ENCODE measurements at places on chromosomes 5 and 9. TPM values are rescaled to one million over a fixed set of nuclear protein-coding genes. Genes with fewer than 3 reads are reported as not detected.

Gene CDH10
- not detected for total RNA-seq

Gene KIF20A
- total RNA-seq: 81.9 TPM

Gene GFI1B
- not detected for total RNA-seq

Gene C9orf152
- not detected for total RNA-seq

Gene PLCXD3
- total RNA-seq: not detected

Gene SLC22A5
- total RNA-seq: 3.1 TPM

Gene SPATA31D4
- total RNA-seq: not detected

Gene GLIPR2
- total RNA-seq: 8.0 TPM

GRCh38 chr9:125393426-125393825 lies 131.8 kb downstream of the GAPVD1 start:
- H3K4me3 ChIP-seq: no peak overlapping the region
- no peaks in the 10 kb centered on the region for H3K4me1 ChIP-seq
- H3K36me3 ChIP-seq: no peaks in the 10 kb centered on the region
- no peak for DNase-seq

DNA sequence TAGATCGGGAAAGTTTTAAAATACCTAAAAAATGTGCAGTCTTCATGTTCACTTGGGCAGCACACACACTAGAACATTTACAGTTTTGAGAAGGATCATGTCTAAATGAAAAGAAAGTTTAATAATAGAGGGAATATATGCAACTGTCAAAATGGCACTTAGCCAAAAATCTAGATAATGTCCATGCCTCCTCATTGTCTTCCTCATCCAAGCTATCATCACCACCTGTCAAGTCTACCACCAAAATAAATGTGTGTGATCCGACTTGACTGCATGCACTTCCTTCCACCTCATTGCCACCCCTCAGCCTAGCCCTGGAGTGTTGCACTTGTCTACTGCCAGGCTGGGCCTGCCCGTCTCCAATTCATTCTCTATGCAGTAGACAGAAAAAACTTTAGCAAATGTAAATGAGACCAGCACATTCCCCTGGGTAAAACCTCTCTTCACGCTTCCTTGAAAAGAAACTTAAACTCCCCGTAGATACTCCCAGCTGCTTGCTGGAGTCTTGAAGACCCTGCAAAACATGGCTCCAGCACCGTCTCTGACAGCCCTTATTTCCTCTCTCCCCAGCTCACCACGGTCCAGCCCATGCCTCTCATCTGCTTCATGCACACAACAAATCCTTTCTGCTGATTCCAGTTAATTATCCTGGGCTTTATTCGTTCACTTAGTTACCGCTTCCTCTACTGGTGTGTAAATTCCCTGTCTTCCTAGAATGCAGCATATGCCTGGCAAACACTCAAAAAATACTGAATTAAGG lies 66.9 kb downstream of the FANCC start:
- H3K27me3 ChIP-seq: no peaks in the 10 kb centered on the region
- H3K4me3 ChIP-seq: no peak overlapping the region
- H3K4me1 ChIP-seq: no peaks in the 10 kb centered on the region
- H3K27ac ChIP-seq: no peak overlapping the region
- H3K36me3 ChIP-seq: peaks cover 15% of the 10 kb centered on the region
- DNase-seq: no peak

DNA sequence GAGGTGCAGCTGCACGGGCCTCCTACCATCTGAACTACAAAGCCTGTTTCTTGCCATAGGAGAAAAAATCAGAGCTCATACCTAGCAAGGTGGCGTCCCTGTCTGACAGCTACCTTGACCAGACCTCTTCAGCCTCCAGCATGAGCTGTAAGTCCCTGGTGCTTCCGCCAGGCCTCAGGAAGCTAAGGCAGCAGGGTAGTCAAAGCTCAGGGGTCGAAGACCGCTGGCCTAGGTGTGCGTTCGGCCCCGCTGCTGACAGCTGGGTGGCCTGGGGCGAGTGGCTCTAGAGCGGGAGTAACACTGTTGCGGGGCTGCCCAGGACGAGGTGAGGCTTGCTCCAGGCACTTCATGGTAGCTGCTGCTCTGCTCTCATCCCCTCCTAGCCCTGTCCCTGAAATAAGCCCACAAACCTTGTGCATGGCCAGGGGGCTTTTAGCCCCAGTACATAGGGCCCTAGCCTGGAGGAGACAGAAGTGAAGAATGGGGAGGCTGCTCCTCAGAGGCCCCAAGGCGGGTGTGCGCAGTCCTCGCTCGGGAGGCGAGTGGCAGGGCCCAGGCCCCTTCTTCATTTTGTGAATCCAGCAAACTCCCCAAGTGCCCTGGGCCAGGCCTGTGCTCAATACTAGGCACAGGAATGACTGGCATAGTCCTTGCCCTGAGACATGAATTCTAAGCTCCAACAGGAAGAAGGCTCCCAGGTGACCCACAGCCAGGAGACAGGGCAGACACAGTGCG lies 5.4 kb downstream of the TOR2A start:
- H3K4me1 ChIP-seq: peaks cover 8% of the 10 kb centered on the region
- no peak for DNase-seq
- H3K4me3 ChIP-seq: no peak overlapping the region
- no peak overlapping the region for H3K27ac ChIP-seq
- no peaks in the 10 kb centered on the region for H3K36me3 ChIP-seq

- no peak for DNase-seq
- H3K4me3 ChIP-seq: no peak overlapping the region
- no peaks in the 10 kb centered on the region for H3K4me1 ChIP-seq
Observed at GRCh38 chr5:103340717-103341388, 82.3 kb downstream of the MACIR start.

- no peak overlapping the region for H3K27ac ChIP-seq
- H3K27me3 ChIP-seq: peaks cover 14% of the 10 kb centered on the region
- no peaks in the 10 kb centered on the region for H3K4me1 ChIP-seq
- no peaks in the 10 kb centered on the region for H3K36me3 ChIP-seq
- DNase-seq: no peak
Observed at GRCh38 chr9:75657015-75657414, 233.5 kb upstream of the PCSK5 start.

DNA sequence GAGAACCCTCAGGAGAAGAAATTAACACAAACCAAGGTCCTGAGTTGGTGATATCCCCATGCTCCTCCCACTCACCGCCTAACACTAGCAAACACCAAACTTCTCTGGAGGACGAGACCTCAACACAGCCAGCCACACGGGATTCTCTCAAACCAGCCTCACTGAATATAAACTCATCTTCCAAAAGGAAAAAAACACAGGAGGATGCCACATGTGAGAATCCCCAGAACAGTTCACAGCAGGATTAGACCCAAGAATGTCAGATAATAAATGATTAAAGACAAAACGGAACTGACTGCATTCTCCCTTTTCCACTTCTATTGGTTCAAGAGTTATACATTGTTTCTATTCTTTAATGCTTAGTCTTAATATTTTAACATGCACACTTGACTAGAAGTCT lies 89.2 kb downstream of the LPAR1 start:
- no peak overlapping the region for H3K4me3 ChIP-seq
- H3K27me3 ChIP-seq: no peaks in the 10 kb centered on the region
- H3K27ac ChIP-seq: no peak overlapping the region
- H3K36me3 ChIP-seq: no peaks in the 10 kb centered on the region

DNA sequence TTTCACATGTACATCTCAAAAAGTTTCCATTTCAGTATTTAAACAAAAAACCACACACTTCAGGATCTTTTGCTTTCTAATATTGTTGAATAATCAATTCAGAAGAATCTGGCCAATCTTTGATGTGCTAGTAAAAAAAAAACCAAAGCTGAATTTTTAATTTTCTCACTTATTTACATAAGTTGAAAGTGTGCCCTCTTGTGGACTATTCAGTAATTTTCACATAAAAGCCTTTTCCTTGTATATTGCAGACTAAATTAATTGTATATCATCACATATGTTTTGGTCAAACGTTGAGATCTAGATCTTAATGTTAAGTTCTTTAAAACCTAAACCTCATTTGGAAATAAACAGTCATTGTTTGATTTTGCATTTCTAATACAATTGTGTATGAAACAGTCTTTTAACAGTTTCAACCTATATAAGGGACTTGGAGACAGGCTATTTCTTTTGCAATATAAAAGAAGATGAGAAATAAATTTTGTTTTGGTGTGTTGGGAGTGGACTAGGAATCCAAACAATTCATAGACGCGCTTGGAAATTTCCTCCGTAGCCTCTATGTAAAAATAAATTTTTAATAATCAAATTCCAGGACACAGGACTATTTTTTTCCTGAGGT lies 68.1 kb downstream of the NIPBL start:
- H3K4me1 ChIP-seq: peaks cover 49% of the 10 kb centered on the region
- no peak overlapping the region for H3K27ac ChIP-seq
- H3K4me3 ChIP-seq: no peak overlapping the region

DNA sequence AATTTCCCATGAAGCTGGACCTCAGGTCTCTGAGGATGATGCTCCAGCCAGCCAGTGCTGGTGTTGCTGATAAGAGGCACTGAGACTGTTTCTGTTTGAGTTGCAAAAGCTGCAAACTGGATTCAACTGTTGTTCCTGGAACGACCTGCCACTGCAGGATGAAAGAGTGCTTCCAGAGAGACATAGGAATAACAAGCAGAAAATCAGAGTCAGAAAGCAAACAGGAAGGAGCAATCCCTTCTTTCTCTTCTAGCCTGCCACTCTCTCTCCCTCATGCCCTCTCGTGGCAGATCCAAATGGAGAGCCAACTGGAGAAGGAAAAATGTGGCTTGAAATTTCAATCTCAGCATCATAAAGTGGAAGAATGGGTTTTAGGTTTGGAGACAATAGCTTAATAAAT lies 110.4 kb downstream of the STARD4 start:
- H3K4me3 ChIP-seq: no peak overlapping the region
- no peaks in the 10 kb centered on the region for H3K27me3 ChIP-seq

DNA sequence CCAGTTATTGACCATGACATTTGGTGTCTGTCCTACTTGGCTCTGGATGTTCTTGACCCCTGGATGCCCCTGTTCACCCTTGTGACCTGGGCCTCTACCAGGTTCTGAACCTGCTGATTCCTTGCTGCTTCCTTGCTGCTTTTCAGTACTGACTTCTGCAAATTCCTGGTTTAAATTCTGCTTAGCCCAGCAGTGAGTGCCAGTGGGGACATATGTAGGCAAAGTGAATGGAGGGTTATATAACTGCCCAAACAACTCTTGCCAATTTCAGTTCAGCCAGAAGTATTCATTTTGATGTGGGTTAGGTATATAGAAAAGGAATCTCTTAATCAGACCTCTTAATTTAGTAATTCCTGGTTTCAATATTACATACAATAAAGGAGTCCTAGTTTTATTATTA lies 220.6 kb downstream of the TAF11L14 start:
- H3K4me3 ChIP-seq: no peak overlapping the region
- no peaks in the 10 kb centered on the region for H3K27me3 ChIP-seq
- no peaks in the 10 kb centered on the region for H3K36me3 ChIP-seq
- no peaks in the 10 kb centered on the region for H3K4me1 ChIP-seq
- H3K27ac ChIP-seq: no peak overlapping the region
- DNase-seq: no peak

DNA sequence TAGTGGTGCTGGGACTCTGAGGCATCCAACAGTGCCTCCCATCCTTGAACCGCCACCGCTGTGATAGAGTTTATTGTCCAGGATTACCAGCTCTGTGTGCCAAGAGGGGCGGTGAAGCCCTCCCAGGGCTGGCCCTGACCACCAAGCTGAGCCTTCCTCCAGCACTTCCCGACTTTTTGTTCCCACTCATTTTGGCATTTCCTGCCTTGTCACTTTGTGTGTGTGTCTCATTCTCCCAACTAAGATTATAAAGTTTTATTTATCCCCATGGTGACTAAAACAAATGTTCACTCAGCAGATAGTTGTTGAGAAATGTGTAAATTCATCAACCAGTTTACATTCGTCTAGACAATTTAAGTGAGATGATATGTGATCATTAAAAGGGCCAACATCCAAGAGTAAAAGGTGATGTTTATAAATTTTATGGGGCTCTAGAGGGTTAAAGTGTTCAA lies 2.5 kb downstream of the F2R start:
- no peaks in the 10 kb centered on the region for H3K36me3 ChIP-seq
- peaks cover 42% of the 10 kb centered on the region for H3K27me3 ChIP-seq
- H3K4me1 ChIP-seq: peaks cover 16% of the 10 kb centered on the region
- no peak overlapping the region for H3K27ac ChIP-seq
- DNase-seq: no peak
- H3K4me3 ChIP-seq: no peak overlapping the region

DNA sequence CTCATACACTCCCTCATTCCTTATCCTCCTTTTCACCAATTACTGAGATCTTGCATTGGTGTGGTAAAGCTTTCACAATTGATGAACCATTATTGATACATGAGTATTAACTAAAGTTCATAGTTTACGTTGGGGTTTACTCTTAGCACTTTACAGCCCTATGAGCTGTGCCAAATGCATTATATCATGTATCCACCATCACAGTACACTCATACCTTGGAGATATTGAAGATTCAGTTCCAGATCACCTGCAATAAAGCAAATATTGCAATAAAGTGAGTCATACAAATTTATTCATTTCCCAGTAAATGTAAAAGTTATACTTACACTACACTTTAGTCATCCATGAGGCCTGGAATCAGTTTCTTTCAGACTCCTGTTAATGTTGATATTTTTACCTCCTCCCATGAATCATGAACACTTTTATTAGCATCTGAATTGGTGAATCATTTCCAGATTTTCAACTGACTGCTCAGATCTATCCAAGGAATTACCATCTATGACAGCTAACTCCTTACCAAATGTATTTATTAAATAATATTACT lies 546.6 kb upstream of the PTPRD start:
- H3K4me1 ChIP-seq: no peaks in the 10 kb centered on the region
- H3K27ac ChIP-seq: no peak overlapping the region
- no peak overlapping the region for H3K4me3 ChIP-seq
- DNase-seq: no peak

DNA sequence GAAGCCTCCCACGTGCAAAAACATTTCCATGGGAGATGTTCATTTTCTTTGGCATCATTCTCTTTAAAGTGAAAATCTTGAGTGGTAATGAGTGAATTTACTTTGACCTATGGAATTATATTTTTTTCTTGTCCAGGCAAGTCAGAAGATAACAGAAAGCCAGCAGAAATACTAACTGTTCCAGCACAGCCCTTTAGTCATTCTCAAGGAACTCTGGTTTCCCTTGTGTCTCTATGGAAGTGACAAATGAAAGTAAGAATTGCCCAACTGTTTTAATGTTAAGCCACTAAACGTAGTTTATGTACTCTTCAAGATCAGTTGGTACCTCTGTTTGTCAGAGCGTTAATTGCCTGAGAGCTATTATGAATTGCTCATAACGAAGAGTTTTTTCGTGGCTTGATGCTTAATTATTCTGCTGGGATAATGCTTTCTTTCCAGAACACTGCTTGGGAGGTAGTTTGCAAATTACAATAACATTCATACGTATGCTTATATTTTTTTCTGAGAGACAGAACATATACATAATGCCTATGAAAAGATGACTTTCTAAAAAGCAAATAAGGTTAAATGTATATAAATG lies 84.5 kb upstream of the CER1 start:
- H3K36me3 ChIP-seq: no peaks in the 10 kb centered on the region
- H3K4me1 ChIP-seq: no peaks in the 10 kb centered on the region
- no peak overlapping the region for H3K27ac ChIP-seq
- no peak for DNase-seq

DNA sequence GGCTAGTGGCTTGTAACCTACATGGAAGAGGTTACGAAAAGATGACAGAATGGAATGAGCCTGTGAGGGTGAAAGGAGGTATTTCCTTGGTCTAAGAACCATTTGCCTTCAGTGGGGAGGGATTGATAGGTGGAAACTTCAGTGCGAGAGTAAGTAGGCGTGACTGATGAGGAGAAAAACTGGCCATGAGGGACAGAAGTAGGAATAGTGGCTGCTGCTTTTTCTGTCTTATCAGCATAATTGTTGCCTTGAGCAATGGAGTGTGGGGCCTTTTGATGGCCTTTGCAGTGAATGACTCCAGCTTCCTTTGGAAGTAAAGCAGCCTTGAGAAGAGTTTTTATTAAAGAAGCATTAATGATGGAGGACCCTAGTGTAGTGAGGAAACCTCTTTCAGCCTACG lies 9.0 kb upstream of the ZNF79 start:
- peaks cover 38% of the 10 kb centered on the region for H3K27me3 ChIP-seq
- no peak overlapping the region for H3K27ac ChIP-seq
- H3K4me3 ChIP-seq: no peak overlapping the region
- no peaks in the 10 kb centered on the region for H3K36me3 ChIP-seq
- peaks cover 3% of the 10 kb centered on the region for H3K4me1 ChIP-seq
- DNase-seq: no peak

Data from activated naive CD4-positive, alpha-beta T cell treated with anti-CD3 and anti-CD28 coated beads for 36 hours (primary cell).